ENCODE measurements at places on chromosomes 7 and 10.

- DNase-seq: no peak
These were observed 306.2 kb downstream of the IPMK start for GRCh38 chr10:57961487-57961886.

DNA sequence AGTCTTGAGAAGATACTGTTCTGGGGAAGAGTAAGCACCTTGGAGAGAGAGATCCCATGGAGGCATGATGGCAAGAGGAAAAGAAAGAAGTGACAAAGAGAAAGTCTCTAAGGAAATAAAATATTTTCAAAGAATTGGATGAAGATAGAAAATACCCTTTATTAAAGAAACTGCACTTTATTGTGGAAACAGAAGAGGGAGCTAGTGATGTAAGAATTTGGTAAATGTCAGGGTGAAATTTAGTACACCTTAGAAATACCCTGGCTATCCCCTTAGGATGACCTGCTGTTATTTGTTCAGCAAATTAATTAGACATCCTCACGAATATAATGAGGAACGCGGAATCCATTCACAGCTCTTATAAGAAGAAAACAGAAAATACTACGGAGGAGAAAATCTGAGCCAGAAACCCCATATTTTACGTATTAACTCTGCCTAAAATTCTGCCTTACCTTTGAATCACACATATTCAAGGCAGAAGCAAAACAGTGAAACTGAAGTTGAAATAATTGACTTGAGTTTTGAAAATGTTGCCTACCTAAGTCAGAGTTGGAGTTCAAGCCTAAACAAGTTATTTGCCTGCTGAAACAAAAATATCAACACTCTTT is 90.7 kb downstream of the TFPI2 start:
- no peak for DNase-seq

GRCh38 chr10:79066411-79067240 is 2.1 kb upstream of the ZMIZ1 start:
- peak; percentile 90 for DNase-seq

GRCh38 chr10:70137927-70138883 is 5.6 kb upstream of the AIFM2 start:
- DNase-seq: peak; percentile 24

- no peak for DNase-seq
These were observed 32.1 kb upstream of the TFEC start for GRCh38 chr7:116062666-116063065.

GRCh38 chr7:110262251-110262650 is 828.7 kb upstream of the LRRN3 start:
- DNase-seq: no peak

- DNase-seq: no peak
These were observed 70.6 kb downstream of the STEAP1B start for GRCh38 chr7:22429386-22429785.

All from islet precursor cell (in vitro differentiated cells).